HTR-8/SVneo (cell line): ENCODE measurements at places on chromosomes 12 and 14.

DNA sequence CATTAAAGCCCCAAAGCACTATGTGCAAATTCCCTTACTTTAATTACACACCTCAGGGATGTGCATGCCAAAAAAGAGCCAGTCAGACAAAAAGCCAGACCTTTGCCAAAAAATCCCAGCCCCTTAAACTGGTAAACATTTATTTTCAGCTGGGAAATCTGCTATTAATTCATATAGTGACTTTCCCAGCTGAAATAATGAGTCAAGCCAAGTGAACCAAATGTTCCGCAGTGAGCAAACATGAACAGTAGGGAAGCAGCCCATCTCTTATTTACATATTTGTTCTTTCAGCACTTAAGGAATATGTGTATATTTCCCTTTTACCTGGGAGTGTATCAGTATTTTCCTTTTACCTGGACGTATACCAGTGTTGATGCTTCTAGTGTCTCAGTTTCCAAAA lies 44.0 kb upstream of the OTX2 start:
- DNase-seq: no peak

- DNase-seq: no peak
Observed at GRCh38 chr12:54740882-54741281, 92.7 kb upstream of the DCD start.

GRCh38 chr12:29073631-29074239 lies 75.3 kb upstream of the FAR2 start:
- peak; percentile 4 for DNase-seq

- DNase-seq: no peak
Observed at GRCh38 chr12:52300796-52301691, 9.7 kb upstream of the KRT81 start.

DNA sequence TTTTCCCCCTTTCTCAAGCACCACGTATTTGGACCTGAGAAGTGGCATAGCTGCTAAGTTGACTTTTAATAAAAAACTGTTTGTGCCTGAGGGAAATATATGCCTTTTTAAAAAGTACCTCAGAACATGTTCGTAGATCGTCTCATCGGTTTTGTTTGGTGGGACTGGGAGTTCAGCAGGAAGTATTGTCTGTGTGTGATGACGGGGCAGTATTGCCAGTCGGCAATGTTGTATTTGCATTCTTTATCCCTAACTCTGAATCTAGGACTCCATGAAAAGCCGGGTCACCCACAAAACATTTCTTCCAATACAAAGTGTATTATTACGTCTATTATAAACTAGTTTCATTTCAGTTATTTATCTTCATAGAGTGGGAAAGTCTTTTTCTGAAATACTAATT lies 19.7 kb upstream of the FGD4 start:
- DNase-seq: no peak

- no peak for DNase-seq
Observed at GRCh38 chr14:52663850-52664249, 31.5 kb downstream of the ERO1A start.

- peak; percentile 84 for DNase-seq
Observed at GRCh38 chr12:56634837-56635791, 5.0 kb upstream of the BAZ2A start.

- DNase-seq: no peak
Observed at GRCh38 chr14:53628732-53629430, 327.7 kb downstream of the BMP4 start.

GRCh38 chr14:91341751-91342154 lies 75.9 kb downstream of the CCDC88C start:
- DNase-seq: no peak

DNA sequence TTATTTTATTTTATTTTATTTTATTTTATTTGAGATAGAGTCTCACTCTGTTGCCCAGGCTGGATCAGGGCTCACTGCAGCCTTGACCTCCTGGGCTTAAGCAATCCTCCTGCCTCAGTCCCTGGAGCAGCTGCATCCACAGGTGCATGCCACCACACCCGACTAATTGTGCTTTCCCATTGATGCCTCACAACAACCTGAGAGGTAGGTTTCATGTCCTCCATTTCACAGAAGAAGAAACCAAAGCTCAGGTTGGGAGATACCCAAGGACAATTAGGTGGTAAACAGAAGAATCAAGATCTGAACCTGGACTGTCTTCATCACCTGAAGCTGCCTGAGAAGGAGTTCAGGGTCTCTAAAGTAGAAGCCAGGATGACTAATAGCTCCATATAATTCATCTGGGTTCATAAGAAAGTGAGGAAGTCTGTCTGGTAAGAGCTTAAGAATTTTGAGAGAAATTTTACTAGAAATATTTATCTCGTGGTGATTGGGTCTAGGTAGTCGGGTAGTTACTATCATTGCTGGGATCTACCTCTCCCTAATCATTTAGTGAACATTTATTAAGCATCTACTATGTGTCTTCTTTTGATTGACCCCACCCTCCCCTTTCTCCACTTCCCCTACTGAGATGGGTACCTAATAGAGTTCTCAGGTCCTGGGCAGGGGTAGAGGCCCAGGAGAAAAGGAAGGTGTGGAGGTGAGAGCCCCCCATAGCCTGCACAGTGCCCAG lies 23.2 kb upstream of the ATP5MC2 start:
- no peak for DNase-seq

DNA sequence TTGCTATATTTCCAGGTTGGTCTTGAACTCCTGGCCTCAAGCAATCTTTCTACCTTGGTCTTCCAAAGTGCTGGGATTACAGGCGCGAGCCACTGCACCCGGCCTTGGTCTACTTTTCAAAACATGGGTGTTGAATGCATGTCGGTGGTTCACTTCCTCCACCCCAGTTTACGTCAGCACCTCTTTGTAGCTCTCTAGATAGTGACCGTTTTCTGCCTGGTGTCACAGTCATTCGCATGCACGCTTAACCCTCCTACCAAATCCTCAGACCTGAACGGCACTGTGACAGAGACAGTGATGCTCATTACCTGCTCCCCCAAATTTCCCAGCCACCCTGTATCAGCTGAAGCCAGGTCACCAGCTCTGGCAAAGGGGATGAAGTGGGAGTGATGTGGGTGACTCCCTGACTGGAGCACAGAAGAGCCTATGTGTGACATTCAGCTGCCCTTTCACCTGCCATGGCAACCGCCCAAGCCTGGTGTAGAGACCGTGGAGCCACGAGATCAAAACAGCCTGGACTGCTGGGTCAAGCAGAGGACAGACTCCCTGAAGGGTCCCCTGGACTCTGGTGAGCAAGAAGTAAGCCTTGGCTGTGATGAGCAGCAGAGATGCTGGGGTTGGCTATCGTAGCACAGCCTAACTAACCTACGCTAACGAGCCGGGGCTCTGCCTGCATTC lies 66.2 kb upstream of the GPR68 start:
- DNase-seq: no peak

GRCh38 chr12:130169256-130169655 lies 7.0 kb downstream of the FZD10 start:
- DNase-seq: no peak

GRCh38 chr14:66487164-66487563 lies 993 bp downstream of the CCDC196 start:
- no peak for DNase-seq

DNA sequence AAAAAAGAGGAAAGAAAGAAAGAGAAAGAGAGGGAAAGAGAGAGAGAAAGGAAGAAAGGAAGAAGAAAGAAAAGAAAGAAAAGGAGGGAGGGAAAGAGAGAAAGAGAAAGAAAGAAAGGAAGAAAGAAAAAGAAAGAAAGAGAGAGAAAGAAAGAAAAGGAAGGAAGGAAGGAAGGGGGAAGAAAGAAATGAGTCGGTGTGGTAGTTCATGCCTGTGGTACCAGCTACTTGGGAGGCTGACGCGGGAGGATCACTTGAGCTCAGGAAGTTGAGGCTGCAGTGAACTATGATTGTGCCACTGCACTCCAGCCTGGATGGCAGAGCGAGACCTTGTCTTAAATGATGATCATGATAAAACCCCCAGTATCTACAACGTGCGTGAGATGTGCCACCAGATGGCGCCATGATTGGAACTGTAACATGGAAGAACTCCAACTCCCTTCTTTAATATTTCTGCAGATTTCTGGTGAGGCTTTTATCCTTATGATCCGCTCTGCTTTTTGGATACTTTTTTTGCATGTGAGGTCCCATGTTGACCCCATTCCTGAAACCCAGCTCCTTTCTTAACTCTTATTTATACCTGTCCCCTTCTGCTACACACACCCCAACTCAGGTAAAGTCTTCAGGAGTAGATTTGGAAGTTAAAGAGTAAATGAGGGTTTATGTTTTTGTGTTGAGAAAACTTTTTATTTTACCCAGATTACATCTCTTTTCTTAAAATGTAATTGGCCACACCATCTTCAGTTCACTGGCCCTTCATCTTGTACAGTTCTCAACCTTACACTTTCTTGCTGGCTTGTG lies 25.6 kb downstream of the RNASE10 start:
- peak; percentile 30 for DNase-seq

GRCh38 chr14:96079066-96079465 lies 39.9 kb downstream of the C14orf132 start:
- no peak for DNase-seq

GRCh38 chr12:38424436-38424835 lies 107.9 kb downstream of the ALG10B start:
- no peak for DNase-seq

- no peak for DNase-seq
Observed at GRCh38 chr12:42342028-42342427, 16.1 kb downstream of the PPHLN1 start.

GRCh38 chr12:48681399-48681709 lies 684 bp downstream of the KANSL2 start:
- DNase-seq: peak; percentile 10

DNA sequence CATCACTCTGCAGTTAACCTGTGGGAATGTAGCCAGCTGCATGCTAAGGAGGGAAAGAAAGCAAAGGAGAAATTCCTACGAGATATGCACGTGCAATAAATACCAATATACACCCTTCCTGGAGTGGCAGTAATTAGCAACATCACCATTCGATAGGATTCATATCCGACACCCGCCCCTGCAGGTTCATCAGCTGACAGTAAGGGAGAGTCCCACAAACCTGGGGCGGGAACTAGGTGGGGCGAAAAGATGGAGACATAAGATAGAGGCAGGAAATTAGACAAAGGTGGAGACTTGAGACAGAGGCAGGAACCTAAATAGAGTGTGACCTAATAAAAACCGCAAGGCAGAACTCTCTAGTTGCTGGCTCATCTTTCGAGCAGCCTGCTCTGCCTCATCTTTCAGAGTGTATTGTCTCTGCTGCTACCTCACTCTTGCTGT lies 51.6 kb downstream of the PLEKHG3 start:
- no peak for DNase-seq

GRCh38 chr12:18431771-18432170 lies 170.5 kb downstream of the PIK3C2G start:
- DNase-seq: no peak

DNA sequence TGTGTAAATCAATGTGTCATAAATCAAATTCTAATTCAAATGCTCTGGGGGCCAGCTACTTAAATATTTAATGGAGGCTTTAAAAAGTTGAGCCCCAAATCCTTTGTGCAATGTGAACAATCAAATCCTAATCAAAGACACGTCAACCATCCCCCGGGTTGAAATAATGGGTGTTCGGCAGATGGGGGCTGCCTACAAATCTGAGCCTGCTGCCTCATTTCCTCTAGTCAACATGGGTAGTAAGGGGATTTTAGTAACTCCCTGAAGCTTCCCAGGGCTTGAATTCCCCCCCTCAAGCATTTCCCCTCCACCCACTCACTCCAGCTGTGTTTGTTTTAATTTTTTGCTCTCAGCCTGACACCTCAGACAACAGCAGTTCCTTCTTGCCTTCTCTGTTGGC lies 37.8 kb downstream of the SRRM4 start:
- DNase-seq: no peak

- peak; percentile 41 for DNase-seq
Observed at GRCh38 chr12:132003846-132004245, 54.1 kb downstream of the EP400 start.

DNA sequence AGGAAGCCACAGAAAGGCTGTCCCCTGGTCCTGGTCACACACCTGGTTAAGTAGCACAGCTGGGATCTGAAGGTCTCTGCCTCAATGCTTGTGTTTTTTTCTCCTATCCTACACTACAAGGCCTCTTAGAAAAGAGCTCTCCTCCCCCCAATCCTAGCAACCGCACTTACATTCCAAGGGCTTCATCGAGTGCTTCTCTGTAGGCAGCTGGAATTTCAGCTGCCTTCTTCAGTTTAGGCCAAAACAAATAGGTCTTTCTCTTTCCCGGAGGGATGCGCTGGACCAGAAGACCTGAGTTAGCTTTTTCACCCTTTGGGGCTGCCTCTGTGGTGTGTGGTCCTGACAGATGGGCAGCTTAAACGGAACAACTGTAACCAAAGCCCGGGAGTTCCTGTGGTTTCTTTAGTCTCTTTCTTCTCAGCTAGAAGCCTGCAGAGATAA lies 109.7 kb downstream of the GPATCH2L start:
- DNase-seq: no peak

- no peak for DNase-seq
Observed at GRCh38 chr14:67784244-67784823, 32.1 kb downstream of the ZFYVE26 start.

GRCh38 chr12:92363295-92364146 lies 217.9 kb upstream of the BTG1 start:
- no peak for DNase-seq

GRCh38 chr12:70236990-70237389 lies 6.2 kb upstream of the CNOT2 start:
- DNase-seq: no peak

- DNase-seq: no peak
Observed at GRCh38 chr12:88238406-88238805, 96.3 kb downstream of the TMTC3 start.

DNA sequence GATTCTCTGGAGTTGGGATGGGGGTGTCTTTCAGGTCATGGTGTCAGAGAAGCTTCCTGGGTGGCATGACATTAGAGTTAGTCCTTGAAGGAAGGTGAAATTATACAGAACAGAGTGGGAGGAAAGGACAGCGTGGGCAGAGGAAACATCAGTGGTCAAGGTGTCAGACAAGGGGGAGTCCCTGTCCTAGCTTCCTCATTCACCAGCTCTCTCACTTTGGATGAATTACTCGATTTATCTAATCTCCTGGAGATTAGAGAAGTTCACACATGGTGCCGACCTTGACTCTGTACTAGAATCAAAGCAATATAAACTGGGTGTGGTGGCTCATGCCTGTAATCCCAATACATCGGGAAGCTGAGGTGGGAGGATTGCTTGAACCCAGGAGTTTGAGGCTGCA lies 492.9 kb downstream of the VRK1 start:
- DNase-seq: no peak

DNA sequence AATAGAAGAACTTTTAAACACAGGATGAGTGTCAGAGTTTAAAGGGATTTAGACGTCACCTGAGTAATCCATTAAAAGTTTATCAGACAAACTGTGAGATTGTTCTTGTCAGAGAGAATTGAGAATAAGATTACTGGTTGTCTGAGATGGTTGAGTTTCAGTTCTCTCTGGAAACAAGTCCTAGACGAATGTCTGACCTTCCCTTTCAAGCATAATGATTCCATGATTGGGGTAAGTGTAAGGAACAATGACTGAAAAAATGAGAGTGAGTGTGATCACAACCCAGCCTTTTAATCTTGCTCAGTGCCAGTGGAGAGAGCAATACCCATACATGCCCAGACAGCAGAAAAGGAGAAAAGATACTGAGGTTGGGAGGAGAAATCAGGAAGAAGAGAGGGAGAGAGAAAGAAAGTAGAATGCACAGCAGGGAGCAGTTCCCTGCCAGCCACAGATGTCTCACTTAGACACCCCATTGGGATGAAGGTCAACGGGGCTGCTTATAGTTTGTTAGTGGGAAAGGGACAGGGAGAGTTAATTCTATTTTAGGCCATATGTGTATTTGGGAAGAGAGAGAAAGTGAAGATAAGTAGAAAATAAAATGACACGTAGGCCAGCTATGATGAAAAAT lies 4.3 kb downstream of the GRIP1 start:
- no peak for DNase-seq

- DNase-seq: no peak
Observed at GRCh38 chr12:109200825-109201495, 84.6 kb downstream of the ACACB start.
